CD4-positive, CD25-positive, alpha-beta regulatory T cell (primary cell): ENCODE measurements at places on chromosomes 7 and 10. TPM values are rescaled to one million over a fixed set of nuclear protein-coding genes. Genes with fewer than 3 reads are reported as not detected.

CALHM3 gene
- total RNA-seq, result not detected

- DNase-seq, result no peak
Observed at GRCh38 chr7:33982425-33982786, 77.1 kb downstream of the BMPER start.

SUN3 gene
- total RNA-seq, result not detected

DNA sequence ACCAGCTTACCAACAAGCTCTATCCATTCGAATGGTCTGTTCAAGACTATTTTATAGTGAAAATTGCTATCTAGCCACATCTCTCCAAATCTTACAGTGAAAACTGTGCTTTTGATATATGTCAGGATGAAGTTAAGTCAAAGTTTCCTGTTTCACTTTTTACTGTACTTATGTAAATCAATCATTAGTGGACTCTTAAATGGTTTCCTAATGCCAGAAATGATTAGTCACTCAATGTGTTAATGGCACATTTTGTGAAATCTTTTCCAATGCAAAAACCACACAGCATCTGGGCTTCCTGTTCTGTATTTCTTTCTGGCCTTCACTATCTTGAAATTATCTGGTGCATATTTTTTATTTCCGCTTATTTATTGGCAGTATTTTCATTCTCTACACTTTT is 87.3 kb upstream of the STEAP1B start:
- DNase-seq, result no peak

ASL gene
- 15.6 TPM for total RNA-seq

GIMAP7 gene
- total RNA-seq, result 64.2 TPM

DNA sequence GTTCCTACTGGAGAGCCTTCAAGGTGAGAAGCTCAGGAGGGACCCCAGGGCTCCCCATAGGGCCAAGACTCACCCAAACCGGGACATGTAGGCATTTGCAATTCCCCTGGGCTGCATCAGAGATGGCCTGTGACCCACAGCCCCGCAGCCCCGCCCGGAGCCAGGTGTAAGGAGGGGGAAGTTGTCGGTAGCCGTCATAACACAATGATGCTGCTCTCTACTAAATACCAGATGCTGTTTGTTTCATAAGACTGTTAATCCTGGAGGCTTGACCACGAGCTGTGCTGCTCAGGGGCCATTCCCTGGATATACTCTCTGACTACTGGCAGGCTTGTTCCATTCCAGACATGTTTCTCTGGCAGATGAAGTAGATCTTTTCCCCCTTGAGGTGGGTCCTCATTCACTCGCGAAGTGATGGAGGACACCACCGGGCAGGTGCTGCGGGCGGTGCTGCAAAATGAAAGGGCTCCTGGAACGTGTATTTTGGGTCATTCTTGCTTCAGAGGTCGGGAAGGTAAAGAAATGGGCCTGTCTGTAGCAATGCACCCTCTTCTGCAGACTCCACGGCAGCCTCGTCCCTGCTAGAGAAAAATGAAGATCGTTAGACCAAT is 61.1 kb downstream of the MKI67 start:
- no peak for DNase-seq

GRCh38 chr10:106771154-106771553 is 393.4 kb downstream of the SORCS1 start:
- no peak for DNase-seq

DNA sequence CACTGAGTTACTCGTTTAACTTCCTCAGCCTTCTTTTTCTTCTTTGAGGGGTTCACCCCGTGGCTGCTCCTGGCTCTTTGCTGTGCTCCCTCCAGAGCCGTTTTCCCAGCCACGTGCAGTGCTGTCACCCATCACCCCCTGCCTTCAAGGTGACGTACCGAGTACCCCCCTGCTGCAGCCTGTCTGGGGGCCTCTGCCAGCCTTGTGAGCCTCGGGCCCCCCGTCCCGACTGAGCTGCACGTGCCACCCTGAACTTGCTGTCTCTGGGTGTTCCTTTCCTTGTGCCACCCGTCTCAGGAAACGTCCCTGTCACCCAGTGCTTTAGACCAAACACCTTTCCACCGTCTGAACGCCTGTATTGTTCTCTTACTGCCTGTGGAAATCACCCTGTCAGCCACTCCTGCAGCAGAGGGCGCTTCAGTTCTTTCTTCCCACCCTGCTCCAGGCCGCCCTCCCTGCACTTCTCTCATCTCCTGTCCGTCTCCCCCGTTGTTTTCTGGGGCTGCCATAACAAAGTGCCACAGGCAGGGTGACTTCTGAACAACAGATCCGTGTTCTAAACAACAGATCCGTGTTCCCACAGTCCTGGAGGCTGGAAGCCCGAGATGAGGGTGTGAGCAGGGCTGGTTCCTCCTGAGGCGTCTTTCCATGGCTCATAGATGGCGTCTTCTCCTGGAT is 44.6 kb downstream of the WDR37 start:
- no peak for DNase-seq

WEE2 gene
- not detected for total RNA-seq

- DNase-seq, result no peak
Observed at GRCh38 chr10:132360766-132361447, 28.9 kb downstream of the LRRC27 start.

GRCh38 chr7:71220210-71220695 is 88.3 kb downstream of the GALNT17 start:
- DNase-seq, result no peak

DNA sequence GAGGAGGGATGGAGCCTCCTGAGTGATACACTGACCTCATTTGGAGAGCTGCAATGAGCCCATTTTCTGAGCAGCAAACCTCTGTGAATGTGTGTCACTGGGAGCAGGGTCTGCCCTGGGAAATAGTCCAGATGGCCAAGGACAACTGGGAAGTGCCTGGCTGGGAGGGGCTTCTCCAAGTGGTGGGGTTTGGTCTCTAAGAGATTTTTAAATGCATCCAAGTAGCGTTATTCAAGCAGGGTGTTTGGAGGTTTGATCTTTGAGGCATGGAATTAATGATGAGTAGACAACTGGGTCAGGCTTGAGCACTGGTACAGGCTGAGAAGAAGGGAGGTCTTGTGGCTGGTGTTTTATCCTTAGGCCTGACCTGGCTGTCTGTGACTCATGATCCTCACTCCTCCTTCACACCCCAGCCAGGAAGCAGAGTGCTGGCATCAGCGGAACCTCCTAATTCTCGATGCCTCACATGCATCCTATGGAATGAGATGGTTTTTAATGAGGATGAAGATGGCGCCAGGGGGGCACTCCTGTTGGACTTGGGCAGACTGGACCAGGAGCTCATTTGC is 3.3 kb downstream of the GOLGA7B start:
- DNase-seq, result no peak
